ENCODE measurements at places on chromosomes 1 and 21.

GRCh38 chr21:42799516-42799915 lies 79.8 kb downstream of the WDR4 start:
- no peak for DNase-seq

GRCh38 chr1:11729498-11730428 lies 6.2 kb upstream of the AGTRAP start:
- no peak for DNase-seq

GRCh38 chr1:245263529-245264095 lies 108.8 kb downstream of the KIF26B start:
- DNase-seq, result no peak

- no peak for DNase-seq
Measured at GRCh38 chr1:115275216-115275615, 62.8 kb downstream of the NGF start.

DNA sequence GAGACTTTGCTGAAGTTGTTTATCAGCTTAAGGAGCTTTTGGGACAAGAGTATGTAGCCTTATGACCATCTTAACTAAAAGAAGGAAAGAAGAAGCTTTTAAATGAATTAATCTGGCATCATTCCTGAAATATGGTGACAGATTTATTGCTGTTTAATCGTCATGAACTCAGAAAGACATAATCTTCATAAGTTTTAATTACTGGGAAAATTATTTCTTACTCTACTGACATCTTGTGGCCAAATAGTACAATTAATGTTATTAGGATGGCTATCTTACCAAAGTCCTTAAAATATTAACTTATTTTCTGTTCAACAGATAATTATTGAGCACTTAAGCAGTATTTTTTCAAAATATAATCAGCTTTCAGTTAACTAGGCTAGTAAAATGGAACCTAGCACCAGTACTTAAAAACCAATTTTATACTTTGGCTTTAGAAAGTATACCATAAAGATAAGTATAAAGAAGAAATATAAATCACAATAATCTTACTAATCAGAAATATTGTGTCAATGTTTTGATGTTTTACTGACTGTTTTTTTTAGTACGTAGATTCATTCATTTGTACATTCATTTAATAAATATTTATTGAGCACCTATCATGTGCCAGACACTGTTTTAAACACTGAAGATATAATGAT lies 34.7 kb upstream of the GPR25 start:
- peak; percentile 5 for DNase-seq

DNA sequence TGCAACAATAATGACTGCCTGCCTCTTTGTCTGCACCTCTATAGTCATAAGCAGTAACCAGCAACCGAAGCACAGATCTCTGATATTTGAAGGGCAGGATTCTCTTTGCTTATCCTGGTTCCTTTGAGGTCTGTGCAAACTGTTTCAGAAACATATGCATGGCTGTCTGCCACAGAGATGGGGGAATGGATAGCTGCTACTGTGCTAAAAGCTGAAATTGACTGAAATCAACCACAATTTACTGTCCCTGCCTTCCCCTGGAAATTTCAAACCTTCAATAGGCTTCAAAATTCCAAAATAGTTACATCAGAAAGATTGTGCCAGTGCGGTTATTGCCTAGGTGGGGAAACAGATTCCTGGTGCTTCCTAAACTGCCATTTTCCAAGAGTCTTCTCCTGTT lies 136.8 kb upstream of the GORAB start:
- no peak for DNase-seq

- DNase-seq, result no peak
Measured at GRCh38 chr1:31470794-31471315, 57.8 kb downstream of the SERINC2 start.

GRCh38 chr21:45700461-45700860 lies 56.9 kb downstream of the PCBP3 start:
- DNase-seq, result no peak

DNA sequence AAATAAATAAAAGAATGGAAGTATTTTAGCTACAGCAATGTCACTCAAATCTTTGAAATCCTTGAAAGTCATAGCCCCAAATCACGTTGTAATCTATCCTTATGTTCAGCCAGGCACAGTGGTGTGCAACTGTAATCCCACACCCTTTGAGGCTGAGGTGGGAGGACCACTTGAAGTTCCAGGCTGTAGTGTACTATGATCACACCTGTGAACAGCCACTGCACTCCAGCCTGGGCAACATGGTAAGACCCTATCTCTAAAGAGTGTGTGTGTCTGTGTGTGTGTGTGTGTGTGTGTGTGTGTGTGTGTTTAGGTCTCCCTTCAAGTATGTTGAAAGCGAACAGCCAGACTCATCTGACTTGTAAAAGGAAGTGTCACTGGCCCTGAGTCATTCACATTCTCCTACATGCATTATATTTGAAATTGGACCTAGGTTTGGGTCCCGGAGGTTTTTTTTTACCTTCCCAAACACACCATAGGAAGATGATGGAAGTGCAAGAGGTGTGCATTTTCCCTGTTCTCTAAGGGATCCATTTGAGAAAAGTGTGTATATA lies 50.1 kb downstream of the ZNF281 start:
- DNase-seq, result no peak

DNA sequence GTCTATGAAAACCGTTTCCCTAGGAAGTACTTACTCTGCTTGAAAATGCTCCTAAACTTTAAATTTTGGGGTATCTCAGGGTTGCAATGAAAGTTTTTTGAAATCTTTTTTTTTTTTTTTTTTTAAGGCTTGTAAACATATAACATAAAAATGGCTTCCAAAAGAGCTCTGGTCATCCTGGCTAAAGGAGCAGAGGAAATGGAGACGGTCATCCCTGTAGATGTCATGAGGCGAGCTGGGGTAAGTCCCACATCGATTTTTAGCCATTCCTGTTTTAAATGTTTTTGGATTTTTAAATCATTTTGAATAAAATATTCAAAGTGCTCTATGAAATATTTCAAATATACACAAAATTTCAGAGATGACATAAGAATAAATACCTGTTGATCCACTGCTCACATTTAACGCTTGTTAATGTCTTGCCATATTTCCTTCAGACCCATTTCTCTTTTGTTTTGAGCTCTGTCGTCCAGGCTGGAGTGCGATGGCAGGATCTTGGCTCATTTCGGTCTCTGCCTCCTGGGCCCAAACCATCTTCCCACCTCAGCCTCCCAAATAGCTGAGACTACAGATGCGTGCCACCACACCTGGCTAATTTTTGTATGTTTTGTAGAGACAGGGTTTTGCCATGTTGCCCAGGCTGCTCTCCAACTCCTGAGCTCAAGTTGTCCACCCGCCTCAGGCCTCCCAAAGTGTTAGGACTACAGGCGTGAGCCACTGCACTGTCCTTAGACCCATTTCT lies 1.3 kb downstream of the PARK7 start:
- no peak for DNase-seq

DNA sequence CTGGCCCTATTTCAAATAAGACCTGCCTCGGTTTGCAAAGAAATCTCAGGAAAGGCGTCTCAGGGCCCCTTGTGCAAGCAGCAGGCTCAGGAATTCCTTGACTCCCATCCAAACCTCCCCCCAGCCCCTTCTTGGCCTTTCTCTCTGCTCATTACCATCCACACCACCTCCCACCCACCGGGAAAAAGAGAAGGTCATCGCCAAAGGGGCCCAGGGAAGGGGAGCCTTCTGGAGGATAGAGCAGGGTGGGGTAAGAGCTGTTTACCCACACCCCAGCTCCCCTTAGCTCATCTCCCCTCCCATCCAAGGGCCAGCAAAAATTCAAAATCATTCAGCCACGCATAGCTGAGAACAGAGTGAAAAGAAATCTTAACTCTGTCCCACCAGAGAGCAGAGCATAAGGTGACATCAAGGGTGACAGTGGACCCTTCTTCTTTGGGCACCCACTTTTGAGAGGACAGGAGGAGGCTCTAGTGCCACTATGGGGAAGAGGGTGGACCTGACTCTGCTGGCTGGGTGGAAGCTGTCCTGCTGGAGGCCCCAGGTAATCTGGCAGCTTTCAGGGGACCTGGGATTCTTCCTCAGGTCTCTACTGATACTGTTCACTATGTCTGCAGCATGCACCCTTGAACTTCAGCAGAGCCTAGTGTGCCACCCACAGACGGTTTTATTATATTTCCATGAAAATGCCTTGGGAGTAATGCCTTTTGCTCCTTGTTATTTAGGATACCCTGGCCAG lies 3.9 kb upstream of the WNT2B start:
- DNase-seq, result no peak

- DNase-seq, result no peak
Measured at GRCh38 chr1:54571326-54571725, 23.3 kb downstream of the ACOT11 start.

- no peak for DNase-seq
Measured at GRCh38 chr1:214747050-214747635, 144.1 kb downstream of the CENPF start.

DNA sequence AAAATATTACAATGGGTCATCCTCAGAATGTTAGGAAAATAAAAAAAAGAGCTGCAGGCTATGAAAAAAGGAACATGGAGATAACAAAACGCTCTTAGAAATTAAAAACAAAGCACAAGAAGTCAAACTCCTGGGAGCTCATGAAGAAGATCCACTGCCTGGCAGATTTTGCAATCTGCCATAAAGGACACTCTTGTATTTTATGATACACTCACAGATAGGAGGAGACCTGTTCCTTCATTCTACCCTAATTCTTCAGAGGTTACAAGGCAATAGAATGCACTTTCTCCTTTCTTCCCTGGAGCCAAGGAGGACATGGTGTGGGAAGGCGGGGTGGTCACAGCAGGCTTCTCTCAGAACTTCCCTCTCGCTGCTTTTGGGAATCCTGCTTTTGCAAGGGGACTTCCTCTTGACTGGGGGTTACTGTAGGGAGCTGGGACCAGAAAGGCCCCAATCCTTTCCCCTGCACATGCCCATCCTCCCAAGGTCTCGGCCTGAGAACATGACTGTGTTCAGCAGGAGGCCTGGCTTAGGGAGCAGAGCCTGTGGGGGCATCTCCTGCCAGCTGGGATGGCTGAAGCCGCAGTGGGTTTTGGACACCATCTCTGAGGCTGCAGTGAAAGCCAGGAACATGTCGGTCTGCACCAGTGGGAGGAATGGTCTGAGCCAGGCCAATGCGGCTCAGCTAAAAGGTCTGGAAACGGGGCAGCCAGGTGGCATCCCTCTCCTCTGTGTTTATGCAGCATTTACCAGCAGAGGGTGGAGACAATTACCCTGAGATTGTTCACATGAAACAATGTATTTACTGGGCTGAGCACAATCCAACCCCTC lies 44.8 kb downstream of the GPR161 start:
- no peak for DNase-seq

DNA sequence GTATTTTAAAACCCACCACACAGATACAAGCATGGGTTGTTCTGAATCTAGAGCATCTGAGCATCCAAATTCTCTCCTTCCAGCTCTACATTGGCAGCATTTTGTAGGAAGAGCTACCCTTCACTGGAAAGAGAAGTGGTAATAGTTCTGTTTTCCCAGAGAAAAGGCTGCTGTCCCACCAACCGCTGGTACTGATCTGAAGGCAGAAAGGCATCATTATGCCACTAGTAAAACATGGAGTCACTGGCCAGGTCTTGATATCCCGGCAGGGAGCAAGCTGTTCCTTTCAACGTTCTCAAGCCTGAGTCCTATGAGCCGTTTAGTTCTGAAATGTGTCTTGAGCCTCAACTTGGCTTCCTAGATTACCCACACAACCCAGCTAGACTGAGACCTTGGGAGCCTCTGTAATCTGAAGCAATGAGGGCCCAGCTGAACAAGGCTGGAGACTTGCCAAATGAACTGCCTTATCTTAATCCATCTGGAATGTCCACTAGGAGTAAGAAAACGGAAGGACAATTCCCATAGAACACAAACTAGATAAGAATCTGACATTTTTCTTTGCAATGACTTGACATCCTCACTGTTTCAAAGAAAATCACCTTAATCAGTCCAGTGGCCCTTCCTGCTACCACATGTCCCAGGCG lies 116.8 kb downstream of the KCNH1 start:
- no peak for DNase-seq

DNA sequence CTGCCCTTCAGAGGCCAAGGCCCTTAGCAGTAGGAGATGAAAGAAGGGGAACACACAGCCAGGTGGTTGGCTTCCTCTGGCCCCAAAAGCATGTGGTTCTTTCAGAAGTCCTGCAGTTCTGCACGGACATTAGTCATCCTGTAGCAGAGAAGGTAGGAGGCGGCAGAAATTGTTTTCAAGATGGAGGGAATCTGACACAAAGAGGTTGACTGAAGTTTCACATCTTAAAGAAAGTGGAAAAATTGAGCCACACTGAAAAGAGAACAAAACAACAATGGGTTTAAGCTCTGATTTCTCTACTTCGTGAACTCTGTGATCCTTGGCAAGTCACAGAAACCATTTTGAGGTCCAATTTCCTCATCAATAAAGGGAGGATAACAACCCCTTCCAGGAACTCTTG lies 125.3 kb upstream of the DNAH14 start:
- DNase-seq, result no peak

DNA sequence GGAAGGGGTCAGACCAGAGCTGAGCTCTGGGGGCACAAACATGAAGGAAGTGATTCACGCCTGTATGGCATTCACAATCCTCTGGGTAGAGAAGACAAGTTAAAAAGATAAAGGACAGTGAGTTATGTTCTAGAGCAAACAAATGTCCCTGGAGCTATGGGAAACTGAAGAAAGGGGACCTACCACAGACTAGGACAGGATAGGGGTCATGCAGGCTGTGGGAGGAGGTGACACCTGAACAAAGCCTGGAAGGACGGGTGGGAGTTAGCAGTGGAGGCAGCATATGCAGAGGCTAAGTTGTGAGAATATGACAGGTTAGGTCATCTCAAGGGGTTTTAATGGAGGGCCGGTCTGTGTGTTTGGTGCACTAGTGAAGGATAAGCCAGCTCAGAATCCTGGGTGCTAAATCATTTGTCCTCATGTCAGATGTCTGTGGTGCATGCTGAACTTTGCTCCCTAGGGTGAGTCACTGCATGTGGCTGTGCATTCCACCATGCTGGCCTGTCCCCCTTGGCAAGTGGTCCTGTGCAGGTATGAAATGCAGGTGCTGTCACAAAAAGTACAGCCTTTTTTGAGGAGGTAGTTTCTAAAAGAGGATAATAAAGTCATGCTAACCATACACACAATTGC lies 28.5 kb downstream of the TNN start:
- DNase-seq, result no peak

- no peak for DNase-seq
Measured at GRCh38 chr1:61247051-61247825, 164.9 kb downstream of the NFIA start.

DNA sequence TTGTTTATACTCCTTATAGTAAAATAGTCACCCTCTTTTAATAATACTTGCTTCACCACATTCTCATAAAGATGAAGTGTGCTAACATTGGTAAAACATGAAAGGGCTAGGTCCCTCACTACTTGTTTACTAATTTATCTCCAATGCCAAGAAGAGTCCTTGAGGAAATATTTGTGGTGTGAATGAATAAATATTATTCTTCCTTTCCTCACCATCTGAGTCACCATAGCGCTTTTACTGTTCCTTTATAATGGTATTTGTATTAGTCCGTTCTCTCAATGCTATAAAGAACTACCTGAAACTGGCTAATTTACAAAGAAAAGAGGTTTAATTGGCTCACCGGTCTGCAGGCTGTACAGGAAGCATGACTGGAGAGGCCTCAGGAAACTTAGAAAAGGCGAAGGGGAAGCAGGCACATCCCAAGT lies 222.8 kb upstream of the ZRANB2 start:
- no peak for DNase-seq

- peak; percentile 75 for DNase-seq
Measured at GRCh38 chr1:16078925-16079656, 5.6 kb upstream of the FAM131C start.
